Right renal pelvis (tissue), 4 donors: ENCODE measurements at places on chromosomes 2 and 18.

- no peak for DNase-seq
Observed at GRCh38 chr2:181805228-181806038, 86.1 kb upstream of the ITPRID2 start.

- DNase-seq = no peak
Observed at GRCh38 chr2:12071318-12071717, 324.9 kb downstream of the LPIN1 start.

DNA sequence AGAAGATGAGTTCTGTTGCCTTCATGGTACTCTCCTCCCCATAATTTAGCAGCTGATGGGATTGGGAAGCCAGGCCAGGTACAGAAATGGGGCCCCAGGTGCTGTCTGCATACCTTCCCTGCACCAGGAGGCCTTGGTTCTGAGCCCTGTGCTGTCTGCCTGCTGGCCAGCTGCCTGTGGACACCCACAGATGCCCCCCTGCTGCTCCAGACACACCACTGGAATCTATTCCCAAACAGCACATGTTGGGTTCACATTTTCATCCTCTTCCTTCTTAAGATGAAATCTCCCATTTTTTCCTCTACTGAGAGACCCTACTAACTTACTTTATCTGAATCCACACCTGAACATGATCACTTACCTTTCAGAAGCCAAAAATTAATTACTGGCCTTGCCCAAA lies 152.0 kb upstream of the CCDC68 start:
- no peak for DNase-seq

DNA sequence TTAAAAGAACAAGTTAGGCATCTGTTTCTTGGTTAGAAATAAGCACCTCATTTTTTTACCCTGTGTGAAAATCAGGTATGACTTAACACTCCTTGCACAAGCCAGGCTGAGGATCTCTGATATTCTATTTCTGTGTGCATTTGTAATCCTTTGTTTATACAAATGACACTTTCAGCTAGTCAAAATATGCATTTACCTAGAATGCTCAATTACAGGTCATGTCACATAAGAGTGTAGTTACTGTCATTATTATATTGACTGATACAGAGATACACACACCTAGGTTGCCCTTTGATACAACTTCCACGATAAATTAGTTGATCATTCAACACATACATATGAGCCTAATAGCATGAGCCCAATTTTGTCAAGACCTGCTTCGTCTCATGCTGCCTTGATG lies 144.3 kb downstream of the CHST9 start:
- no peak for DNase-seq

DNA sequence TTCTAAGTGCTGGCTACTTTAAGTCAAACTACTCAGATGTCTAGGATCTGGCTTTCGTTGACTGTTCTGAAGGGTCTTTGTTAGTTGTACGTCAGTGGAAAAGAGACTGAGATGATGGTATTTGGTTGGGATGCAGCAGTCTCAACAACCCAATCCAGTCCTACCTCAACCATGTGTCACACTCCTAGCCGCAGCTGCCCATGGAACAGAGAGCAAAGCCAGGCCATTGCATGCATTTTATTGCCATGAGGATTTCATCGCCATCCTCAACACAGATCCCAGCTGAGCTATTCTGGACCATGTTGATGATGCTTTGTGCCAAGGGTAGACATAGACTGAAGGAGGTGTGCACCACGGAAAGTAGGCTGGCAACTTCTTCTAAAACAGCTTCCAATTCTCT lies 97.3 kb upstream of the STK39 start:
- no peak for DNase-seq

DNA sequence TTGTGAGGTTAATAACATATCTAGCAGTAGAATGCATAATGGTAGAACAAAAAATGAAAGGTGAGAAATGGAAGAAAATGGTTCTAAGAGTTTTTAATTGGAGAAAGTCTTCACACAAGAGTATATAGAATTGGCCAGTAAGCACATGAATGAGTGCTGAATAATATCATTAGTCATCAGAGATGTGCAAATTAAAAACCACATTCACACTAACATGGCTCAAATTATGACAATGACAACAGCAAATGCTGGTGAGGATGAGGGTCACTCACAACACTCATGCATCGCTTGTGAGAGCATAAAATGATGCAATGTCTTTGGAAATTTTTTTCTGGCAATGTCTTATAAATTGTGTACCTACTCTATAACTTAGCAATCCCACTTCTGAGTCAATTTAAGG lies 1355.4 kb upstream of the ACVR2A start:
- no peak for DNase-seq

DNA sequence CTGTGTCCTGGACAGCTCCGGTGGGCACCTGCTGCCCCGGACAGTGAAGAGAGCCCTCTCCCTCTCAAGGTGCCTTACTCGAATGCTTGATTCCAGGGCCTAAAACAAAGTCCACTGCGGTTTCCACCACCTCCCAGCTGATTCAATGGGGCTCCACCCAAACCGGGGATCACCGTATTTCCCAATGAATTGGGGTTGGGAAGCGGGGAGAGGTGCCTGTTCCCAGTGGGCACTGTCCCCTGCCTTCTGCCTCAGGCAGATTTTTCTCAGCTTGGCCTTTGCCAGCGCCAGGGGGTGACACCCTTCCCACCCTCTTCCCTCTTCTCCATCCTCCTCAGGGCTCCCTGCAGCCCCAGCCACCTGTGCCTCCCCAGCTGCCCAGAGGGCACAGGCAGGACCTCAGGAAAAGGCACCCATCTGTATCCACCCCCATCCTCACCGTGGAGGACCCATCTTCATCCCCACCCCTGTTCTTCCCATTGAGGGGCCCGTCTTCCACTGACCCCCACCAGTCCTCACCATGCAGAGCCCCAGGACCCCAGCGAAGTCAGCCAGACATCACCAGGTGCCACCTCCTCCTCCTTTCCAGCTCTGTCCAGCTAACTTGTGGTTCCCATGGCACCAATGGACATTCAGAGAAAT lies 66.7 kb upstream of the HPCAL1 start:
- DNase-seq = no peak

DNA sequence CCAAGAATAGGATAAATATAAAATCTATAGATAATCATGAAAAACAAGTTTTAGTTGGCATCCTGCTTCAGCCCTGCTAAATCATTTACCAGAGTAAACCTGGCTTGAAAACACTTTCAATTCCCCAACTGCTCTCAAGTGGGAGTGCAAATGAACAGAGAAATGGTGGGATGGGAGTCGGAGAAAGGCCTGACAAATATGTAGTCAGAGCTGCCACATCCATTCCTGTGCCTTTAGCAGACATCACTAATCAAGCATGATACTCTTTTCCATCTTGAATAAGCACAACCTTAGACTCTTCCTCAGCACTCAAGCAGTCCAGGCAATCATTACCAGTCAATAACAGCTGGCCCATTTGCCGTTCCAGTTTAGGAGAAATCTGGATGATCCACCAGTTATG lies 101.3 kb downstream of the ANKRD44 start:
- no peak for DNase-seq

DNA sequence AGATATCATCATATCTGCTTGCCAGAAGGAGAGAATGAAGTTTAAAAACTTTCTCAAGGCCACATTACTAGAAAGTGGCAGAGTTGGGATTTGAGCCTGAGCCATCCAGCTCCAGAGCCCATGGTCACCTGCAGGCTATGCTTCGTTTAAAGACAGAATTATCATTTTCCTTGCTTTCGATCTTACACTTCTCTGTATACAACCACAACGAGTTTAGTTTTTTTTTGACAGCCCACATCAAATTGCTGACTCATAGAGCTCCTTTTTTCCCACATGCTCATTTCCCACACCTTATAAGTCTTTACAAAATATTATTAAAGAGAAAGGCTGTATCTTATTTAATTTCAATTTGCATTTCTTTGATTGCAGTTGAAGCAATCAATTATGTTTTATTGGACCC lies 6.5 kb downstream of the PLEK start:
- DNase-seq = no peak
